ENCODE measurements at places on chromosomes 16 and 17.

GRCh38 chr17:57670769-57671569, 74.1 kb downstream of the CCDC182 start:
- no peak for DNase-seq

DNA sequence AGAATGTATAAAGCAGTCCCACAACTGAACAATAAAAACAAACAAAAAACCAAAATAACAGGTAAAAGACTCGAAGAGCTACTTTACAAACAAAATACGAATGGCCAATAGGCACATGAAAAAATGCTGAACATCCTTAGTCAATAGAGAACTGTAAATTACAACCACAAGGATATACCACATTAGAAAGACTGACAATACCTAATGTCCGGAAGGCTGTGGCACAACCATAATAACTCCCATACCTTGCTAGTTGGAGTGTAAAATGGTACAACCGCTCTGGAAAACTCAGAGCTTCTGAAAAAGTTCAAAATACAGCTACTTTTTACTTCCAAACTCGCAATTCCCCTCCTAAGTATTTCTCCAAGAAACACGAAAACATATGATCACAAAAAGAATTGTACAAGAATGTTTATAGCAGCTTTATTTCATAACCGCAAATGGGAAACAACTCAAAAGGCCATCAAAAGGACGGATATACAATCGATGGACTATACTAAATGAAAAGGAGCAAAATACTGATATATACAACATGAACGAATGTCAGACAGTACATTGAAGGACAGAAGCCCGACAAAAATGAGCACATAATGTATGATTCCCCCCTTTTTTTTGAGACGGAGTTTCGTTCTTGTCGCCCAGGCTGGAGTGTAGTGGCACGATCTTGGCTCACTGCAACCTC, 2.3 kb downstream of the TP53 start:
- no peak for DNase-seq

DNA sequence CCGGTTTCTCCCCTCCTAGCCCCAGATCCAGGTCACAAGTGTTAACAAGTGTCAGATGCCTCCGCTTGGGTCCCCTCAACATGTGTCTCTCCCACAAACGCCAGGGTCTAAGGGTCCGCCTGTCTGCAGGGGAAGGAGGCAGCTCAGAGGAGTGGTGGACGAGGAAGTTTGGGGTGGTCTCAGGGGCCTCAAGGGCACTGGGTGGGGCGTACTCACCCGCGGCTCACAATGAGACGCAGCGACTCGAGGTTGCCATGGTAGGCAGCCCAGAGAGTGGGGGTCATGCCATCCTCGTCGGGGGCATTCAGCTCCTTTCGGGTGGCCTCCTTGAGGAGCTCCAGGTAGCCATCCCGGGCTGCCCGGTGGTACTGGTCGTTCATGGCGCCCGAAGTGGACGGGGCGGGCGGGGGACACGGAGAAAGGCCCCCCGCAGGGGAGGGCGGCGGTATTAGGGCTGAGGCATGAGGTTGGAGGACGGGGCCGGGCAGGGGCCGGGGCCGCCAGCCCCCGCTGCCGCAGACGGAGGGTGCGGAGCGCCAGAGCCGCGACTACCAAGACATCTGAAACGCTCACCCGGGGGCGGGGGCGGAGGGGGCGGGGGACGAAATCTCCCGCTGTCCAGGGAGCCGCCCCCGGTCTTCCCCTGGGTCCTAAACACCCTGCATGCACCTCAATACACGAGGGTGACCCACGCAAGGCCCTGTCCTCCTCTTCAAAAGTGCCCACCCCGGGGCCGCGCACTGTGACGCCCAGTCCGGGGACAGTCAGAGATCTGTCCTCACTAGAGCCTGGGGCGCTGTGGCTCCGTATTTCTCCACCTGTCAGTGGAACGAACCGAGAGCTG, at the start of gene USH1G:
USH1G (minus strand) TSS at position 562 of the 844 bp plus-strand sequence; CDS start at position 380, 182 bp downstream.
- DNase-seq = no peak

DNA sequence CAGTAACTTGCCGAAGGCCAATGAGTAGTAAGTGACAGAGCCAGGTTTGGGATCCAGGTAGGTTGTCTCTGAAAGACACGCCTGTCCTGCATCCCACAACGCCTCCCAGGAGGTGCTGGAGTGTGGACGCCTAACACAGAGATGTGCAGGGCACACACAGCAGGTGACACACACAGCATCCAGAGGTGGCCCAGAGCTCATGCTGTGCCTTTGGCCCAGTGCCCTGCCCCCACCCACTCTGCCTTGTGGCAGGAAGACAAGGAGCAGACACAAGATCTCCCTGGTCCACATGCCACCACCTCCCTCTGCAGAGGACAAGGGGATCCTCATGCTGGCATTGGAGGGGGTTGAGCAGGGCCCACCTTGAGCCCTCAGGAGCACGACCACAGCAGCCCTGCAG, 14.7 kb upstream of the STH start:
- DNase-seq = no peak

DNA sequence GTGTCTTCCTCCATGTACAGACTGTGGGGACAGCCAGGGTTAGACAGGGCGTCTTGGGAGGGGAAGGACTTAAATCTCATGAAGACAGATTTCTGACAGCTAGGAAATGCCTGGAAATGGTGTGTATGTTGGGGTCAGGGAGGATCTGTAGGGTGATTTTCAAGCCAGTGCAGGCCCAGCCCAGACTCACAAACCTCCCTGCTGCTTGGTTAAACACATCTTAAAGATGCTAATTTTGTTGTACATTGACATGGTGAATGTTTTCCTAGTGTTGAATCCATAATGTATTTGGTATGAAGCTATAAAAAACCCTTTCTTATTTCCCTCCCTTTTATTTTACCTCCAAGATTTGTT, 238.3 kb downstream of the CCDC182 start:
- no peak for DNase-seq

- no peak for DNase-seq
Measured at GRCh38 chr17:7711051-7711755, 6.2 kb downstream of the EFNB3 start.

DNA sequence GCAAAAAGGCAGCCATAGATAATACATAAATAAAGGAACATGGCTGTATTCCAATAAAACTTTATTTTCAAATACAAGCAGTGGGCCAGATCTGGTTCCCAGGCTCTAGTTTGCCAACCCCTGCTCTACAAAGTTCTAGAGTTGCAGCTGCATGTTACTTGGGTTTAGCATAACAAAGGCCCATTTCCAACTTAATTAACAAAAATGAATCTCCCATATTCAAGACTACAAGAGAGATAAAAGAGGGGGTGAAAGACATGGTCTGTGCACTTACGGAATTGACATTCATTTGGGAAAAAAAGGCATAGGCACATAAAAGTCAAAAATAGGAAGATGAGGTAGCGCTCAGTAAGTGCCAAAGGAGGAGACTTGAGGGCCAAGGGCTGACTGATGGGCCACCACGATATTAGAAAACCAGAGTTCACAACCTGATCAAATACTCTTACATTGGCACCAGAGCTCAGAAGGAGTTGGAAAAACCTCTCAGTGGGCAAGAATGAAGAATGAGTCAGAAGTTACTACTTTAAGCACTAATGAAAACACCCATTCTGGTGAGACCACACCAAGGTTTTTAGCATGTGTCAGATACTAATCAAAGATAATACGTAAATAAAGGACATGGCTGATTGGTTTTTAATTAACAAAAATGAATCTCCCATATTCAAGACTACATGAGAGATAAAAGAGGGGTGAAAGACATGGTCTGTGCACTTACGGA, 164.0 kb downstream of the VPS53 start:
- no peak for DNase-seq

DNA sequence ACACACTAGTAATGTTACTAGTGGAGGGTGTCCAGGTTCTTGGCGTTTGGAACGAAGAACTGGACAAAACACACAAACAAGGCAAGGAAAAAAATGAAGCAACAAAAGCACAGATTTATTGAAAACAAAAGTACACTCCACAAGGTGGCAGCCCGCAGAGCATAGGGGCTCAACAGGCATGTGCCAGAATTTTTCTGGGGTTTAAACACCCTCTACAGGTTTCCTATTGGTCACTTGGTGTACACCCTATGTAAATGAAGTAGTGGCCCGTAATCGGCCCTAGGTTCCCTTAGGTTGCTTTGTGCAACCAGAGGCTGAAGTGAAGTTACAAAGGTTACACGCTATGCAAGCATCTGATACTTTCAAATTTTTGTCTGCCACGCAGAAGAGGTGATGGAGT, 8.1 kb downstream of the OR2C1 start:
- DNase-seq = no peak

DNA sequence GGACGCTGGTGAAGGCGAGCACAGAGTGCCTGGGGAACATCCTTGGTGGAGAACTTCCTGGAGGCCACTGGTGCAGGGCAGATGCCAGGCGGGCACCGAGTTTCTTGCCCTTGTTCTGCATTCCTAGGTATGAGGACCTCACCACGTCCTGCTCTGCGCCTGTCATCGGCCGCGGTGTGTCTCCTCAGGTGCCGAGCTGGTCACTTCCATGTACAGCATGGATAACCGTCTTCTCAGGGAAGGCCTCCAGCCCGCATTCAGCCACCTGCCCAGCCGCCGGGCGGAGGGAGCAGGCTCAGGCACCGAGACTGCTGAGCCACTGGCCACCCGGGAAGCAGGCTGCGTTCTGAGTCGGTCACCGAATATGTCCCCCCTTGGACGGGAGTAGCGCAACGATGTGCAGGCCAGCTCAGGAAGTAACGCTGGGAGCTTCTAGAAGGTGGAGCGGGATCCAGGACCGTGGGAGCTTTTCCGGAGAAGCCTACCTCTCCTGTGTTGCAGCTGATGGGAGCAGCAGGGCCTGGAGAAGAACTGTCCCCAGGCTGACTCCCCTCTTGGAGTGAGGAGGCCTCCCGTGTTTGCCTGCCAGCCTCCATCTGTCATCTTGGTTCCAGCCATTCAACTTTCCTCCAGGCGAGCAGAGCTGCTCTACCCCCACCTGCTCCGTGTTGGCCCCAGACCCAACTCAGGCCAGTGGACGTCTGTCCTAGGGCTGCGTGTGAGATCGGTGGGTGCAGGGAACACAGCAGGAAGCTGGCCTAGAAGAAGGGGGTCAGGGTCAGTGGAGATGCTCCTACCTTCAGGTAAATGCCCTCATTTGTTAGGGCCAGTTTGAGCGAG, 2.1 kb upstream of the BAIAP2 start:
- DNase-seq = no peak

GRCh38 chr17:69588316-69588715, 173.8 kb downstream of the MAP2K6 start:
- no peak for DNase-seq

DNA sequence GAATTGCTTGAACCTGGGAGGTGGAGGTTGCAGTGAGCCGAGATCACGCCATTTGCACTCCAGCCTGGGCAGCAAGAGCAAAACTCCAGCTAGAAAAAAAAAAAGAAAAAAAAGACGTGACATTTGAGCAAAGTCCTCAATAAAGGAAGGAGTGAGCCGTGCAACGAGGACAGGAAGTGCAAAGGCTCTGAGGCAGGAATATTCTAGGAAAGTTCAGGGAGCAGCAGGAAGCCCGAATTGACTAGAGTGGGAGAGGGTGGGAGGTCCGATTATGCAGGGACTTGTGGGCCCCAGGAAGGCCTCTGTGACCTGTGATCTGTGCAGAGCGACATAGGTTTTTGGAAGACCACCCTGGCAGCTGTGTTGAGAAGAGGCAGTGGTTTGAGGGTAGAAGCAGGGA, 8.6 kb upstream of the LASP1NB start:
- no peak for DNase-seq

GRCh38 chr17:8413328-8413727, 15.7 kb upstream of the RNF222 start:
- no peak for DNase-seq

DNA sequence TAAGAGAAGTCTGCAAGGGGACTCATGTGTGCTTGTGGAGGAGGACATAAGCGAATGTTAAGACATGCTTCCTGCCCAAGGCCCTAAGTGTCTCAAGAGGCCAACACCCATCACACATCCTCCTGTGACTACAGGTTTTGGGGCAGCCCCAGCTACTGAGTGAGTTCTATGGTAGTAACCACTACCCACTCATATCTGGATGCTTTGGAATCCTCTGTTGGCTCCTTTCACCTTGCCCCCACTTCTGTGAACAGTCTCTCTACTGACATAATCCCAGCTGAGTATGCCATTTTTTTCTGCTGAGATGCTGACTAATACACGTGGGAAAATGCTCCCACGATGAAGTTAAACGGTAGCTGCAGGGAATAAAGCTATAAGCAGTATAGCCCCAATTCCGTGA, 153.5 kb downstream of the VPS53 start:
- no peak for DNase-seq

- DNase-seq = no peak
Measured at GRCh38 chr17:48894886-48895285, 2.3 kb downstream of the ATP5MC1 start.

- DNase-seq = no peak
Measured at GRCh38 chr17:82914375-82914774, 74.6 kb upstream of the ZNF750 start.

DNA sequence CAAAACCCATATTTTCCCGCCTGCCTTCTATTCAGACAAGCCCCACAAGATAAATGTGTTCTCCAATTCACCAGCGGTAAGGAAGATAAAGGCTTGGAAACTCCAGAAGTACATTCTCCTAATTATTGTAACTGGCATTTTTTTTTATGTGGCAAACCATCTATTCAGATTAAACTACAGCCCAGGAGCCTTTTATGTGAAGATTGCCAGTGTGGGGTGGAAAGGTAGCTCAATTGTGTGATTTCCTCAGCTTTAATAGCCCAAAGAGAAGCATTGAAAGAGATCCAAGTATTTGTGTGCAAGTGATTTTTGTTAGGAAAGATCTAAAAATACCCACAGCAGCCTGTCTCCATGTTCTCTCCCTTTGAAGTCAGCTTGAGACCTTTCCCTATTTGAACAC, 451.4 kb upstream of the CCL2 start:
- no peak for DNase-seq

DNA sequence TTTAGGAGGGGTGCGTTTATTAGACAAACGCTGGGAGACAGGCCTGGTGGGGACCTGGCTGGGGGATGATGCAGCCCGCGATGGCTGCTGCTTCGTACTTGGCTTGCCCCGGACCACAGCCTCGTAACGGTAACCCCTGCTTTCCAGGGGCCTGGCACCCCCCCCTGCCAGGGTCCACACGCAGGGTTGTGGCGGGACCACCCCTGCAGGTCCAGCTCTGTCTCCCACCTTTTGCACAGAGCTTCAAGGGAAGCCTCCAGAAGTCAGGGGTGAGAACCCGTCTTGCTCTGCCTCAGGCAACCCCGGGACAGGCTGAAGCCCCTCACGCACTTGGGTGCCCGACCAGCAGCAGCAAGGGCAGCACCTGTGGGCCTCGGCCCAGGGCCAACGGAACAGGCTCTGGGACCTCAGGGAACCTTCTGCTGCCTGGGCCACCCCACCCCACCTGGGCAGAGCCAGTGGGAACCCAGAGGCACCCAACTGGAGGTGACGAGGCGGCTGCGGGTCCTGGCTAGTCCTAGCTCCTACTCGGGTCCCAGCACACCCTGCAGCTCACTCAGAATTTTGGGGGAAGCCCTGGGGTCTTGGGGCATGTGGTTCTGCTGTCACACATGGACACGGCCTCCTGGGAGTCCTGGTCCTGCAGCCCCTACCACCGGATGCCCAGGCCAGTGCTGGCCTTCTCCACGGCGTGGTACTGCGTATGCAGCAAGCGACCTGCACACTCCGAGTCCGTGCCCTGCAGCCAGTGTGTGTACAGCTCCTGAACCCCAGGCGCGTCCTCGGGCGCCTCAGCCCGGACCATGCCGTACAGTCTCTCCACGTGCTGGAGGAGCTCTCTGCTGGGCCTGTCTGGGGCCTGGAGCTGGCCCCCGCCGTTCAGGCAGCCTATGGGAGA, 3.1 kb downstream of the HAGHL start:
- no peak for DNase-seq

GRCh38 chr17:78921437-78921971, 3.7 kb downstream of the TIMP2 start:
- peak; percentile 61 for DNase-seq

GRCh38 chr16:11783319-11784037, 13.6 kb downstream of the ZC3H7A start:
- no peak for DNase-seq
